ENCODE measurements at places on chromosomes 6 and 20.

GRCh38 chr20:9516234-9516871, 2.0 kb downstream of the LAMP5 start:
- no peak for DNase-seq

DNA sequence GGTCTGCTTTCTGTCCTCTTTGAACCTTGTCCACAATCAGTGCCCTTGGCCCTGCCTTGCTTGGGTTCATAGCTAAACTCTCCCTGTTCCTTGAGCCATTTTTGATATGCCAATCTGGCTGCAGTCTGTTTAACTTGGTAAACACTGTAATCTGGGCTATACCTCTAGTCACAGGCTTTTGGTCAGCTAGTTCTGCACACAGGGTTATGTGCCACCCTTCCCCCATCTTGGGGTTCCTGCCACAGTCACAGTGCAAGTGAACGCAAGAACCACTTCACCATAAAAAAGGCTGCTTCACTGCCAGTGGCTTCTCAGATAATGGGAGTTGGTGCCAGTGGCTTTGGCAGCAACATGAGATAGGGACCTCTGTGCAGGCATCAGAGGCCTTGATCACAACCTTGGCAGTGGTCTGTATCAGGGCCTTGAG, 10.9 kb upstream of the ATRN start:
- peak; percentile 35 for DNase-seq

GRCh38 chr20:57707849-57708693, 1.7 kb downstream of the PMEPA1 start:
- DNase-seq: no peak

DNA sequence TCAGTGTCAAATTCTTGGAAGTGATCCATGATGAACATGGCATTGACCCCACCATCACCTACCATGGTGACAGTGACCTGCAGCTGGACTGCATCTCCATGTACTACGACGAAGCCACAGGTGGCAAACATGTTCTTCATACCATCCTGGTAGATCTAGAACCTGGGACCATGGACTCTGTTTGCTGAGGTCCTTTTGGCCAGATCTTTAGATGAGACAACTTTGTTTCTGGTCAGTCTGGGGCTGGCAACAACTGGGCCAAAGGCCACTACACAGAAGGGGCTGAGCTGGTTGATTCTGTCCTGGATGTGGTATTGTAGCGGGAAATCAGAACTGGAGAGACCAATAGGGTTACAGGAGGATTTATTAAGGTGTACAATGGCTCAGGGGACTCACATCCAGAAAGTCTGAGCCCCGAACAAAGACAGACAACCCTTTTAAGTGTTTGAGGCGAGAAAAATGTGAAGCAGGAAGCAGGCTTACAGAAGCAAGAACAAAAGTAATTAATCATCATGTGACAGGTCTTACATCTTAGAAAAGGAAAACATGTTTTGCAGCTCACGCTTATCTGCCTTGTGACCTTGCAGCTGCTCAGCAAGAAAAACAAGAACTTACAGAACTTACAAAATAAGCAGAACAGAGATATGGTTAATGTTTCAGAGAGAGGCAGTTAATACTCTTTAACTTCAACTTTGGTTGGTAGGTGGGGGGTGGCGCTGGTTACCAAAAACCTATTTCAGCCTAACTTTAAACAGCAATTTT, 58.8 kb upstream of the MOCS1 start:
- DNase-seq: no peak

DNA sequence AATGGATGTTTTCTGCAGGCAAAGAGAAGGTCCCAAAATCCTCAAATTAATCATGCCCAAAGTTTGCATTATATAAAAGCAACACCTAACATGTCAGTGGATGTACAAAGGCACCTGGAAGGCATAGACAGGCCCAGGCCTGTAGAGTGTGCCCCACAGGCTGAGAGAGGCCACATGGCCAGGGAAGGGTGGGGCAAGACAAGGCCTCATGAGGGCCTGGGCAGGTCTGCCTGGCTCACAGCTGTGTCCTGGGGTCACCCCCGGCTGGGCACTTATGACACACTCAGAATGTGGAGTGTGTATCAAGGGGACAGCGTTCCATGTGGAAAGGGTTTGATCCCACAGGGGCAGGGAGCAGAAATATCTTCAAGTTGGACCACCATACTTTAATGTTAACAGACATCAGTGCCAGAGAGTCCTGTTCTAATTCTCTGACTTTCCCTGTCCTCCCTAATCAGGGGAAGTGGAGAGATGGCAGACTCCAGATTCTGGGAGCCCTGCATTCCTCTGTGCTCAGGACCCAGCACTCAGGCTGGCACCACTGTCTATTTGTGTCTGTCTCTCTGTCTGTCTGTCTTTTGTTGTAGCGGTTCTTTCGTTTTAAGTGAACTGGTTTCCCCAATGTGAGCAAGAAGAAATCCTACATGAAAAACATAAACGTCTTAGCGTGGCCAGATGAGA, 178.3 kb upstream of the FOXA2 start:
- no peak for DNase-seq

- DNase-seq: no peak
These were observed 506.0 kb upstream of the JARID2 start for GRCh38 chr6:14739827-14740226.

- no peak for DNase-seq
These were observed 25.4 kb upstream of the NOP56 start for GRCh38 chr20:2626853-2627541.

GRCh38 chr6:111600154-111600553, 5.5 kb downstream of the TRAF3IP2 start:
- DNase-seq: no peak

GRCh38 chr6:40998661-40999060, 40.4 kb downstream of the UNC5CL start:
- no peak for DNase-seq

GRCh38 chr6:68633281-68633971, 1.7 kb upstream of the ADGRB3 start:
- no peak for DNase-seq

DNA sequence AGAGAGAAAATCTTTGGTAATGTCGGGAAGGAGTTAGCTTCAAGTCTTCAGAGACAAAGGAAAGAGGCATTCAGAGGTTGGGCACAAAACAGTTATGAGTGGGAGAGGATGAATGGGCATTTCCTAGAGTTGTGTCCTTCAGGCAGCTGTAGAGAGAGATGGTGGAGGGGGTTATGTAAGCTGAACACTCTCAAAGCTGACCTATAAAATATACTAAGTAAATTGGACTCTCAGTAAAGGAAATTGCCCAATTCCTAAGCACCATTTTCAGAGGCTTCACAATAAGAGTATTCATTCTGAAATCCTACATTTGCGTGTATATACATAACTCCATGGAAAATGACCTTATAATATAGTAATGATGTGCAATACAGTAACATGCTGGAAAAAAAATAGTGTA, 161.2 kb downstream of the KCNQ5 start:
- DNase-seq: no peak

DNA sequence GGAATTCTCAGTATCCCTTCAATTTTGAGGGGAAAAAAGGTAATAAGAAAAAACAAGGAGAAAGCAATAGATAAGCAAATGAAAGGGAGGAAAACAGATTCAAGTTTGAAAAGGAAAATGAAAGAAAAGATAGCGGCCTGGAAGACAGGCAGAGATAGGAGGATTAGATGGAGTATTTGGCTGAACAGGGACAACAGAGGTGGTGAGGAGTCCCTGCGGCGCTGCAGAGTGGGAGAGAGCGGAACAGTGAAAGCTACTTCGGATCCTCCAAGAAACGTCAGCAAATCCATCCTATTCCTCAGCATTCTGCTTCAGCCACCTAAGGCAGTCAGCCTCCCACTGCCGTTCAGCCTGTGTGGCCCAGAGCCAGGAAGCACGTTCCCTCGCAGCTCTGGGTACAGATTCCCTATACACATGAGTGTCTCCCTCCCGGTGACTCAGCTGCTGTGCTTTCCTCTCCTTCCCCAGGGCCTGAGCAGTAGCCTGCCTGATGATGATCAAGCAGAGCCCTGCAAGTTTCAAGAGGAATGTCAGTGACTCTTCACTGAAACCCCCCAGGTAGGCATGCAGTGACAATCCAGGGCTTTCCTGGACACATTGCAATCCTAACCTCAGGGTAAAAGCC, 43.4 kb upstream of the CDYL start:
- DNase-seq: peak; percentile 18

DNA sequence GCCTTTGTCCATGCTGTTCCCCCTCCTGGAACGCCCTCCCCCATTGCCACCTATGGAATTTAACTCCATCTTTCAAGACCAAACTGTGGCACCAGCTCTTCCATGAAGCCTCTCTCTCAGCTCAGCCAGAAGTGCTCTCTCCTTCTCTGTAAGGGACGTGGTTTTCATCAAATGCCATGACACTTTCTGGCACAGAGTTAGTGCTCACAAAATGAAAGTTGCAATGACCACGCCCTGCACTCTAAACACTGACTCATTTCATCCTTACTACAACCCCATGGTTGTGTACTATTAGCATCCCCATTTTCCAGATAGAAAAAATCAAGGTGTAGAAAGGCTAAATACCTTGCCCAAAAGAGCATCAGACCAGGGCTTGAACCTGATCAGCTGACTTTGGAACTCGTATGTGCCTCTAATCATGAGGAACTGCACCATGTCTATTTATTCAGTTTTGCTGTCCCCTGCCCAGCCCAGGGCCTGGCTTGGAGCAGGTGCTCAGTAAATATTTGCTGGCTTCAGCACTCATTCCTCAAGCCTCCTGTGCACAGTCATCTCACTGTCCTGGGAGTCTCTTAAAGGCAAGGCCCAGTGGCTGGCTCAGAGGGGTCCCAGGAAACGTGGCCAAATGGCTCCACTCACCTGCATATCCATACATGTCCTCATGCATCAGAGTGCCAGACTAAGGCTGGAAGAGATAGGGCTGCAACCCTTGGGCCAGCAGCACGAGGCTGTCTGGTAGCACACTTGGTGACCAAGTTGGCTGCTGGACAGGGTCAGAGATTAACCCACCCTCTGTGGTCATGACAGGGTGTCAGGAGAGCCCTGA, 77.9 kb downstream of the MRPL14 start:
- DNase-seq: peak; percentile 64

DNA sequence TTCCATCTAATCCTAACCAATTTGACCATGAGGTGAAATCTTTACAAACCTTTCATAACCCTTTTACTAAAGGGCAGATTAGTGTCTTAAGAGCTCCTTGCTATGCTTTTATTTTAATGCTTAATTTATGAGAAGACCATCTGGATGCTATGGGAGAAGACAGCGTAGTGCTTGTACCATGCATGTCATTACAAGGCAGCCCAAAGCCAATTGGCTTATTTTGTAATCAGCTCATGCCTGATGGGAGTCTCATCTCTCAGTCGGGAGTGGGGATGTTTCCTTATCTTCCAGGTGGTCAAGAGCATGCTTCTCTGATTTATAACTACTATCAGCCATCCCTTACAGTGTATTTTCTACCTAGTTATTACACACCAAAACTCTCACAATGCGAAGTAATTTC, 304.7 kb downstream of the FARS2 start:
- DNase-seq: no peak

- no peak for DNase-seq
These were observed 11.5 kb upstream of the ALDH8A1 start for GRCh38 chr6:134961366-134961765.

- no peak for DNase-seq
These were observed 9.4 kb downstream of the MAS1 start for GRCh38 chr6:159899994-159900745.

- DNase-seq: no peak
These were observed 287.4 kb downstream of the CD109 start for GRCh38 chr6:73983367-73983766.

GRCh38 chr6:41921712-41921998, 356 bp downstream of the BYSL start:
- no peak for DNase-seq

DNA sequence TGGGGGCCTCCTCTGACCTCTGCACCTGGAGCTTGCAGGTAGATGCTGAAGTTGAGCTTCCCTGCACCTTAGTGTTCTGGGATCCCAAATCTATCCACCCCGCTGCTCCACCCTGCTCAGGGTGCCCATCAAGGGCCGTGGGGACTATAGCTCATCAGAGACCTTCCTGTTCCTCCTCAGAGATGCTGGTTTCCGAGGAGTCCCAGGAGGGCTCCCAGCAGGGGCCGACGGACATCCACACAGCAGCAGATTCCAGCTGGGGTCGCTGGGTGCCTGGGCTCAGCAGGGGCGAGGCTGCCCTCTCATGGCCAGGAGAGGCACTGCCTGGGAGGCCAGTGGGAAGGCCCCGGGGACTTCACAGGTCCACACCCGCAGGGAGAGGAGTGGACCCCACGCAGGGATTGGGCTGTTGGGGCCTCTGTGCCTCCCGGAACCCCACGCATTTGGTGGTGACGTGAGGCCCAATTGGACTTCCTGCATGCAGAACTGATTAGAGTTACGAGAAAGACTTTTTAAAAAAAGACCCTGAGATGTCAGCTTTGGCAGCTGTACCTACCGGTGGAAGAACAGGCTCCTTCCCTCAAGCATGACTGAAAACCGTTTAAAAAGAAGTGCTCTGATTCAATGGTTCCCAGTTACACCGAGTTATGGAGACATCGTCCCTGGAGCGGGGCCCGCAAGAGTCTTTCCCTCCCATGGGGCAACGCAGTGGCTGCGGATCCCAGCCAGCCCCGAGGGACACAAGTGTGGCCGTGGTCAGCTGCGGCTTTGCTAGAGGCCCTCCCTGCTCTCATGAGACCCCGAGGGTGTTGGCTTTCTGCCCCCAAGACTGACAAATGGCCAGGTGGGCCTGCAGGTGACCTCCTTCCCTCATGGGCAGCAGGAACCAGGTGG, 25.3 kb upstream of the SLCO4A1 start:
- peak; percentile 73 for DNase-seq

DNA sequence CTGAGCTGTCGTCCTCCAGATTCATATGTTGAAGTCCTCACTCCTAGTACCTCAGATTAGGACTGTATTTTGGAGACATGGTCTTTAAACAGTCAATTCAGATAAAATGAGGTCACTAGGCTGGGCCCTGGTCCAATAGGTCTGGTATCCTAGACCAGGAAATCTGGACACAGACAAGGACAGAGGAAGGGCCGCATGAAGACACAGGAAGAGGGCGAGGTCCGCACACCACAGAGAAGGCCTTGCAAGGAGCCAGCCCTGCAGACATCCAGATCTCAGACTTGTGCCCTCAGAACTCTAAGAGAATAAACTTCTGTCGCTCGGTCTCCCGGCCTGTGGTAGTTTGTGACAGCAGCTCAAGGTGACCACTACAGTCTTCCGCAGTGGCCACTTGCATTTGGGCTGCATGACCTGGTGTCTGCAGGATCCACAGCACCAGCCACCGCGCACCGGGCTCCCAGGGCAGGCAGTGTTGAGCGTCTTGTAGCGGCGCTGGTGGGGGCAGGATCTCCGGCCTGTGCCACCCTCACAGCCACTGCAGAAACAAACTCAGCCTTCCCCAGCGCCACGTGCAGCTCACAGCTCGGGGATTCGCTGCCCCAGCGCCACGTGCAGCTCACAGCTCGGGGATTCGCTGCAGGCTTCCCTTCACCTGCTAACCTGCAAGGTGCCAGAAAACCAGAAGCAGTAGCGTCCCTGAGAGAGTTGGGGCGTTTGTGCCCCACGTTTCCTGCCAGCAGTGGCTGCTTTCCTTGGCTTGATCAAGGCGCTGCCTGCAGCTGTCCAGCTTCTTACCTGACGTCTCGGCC, 6.0 kb upstream of the RBM38 start:
- DNase-seq: no peak
